Stimulated activated CD8-positive, alpha-beta memory T cell treated with anti-CD3 and anti-CD28 coated beads, Interleukin-4, amount 100 ng/mL, for 1 hour (primary cell): ENCODE measurements at places on chromosomes 11 and 22.

DNA sequence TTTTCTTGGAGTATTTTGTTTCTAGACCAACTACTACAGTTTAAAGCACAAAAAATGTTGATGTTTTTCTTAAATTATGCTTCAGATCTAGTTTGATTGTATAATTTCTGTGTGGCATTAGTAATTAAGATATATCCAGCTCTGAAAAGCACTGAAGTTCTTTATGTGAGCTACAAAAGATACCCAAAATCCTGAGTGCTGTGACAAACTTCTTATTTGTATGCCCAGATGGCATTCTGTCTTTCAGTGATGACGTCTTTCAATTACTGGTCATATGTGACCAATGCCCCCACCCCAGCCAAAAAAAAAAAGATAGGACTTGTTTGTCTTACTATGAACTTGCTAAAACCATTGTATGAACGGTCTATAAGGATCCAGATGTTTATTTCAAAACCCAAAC is 51.3 kb downstream of the BIRC2 start:
- DNase-seq, result no peak

DNA sequence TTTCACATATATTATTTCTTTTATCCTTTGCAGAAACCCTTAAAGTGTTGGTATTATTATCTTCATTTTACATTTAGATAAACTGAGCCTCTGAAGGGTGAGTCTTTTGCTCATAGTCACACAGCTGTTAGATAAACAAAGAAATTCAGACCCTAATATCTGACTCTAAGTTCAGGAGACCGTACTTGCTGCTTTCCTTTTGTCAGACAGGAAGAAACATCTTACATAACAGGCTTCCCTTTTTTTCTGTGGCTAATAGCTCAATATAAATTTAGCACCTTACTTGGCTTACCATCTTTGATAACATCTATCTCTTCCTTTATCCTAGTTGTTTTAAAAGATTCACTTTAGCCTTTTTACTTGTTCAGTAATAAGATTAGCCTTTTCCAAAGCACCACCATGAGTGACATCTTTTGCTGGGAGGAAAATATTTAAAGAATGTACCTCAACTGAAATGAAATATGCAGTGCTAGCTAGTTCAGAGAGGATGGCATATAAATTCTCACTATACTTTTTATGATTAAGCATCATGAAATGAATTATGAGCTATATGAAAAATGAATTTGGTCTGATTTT is 128.6 kb downstream of the WNT11 start:
- DNase-seq, result no peak

GRCh38 chr11:103789952-103790351 is 246.5 kb upstream of the DDI1 start:
- no peak for DNase-seq

- DNase-seq, result no peak
These were observed 293 bp downstream of the DUSP8 start for GRCh38 chr11:1571760-1572196.

DNA sequence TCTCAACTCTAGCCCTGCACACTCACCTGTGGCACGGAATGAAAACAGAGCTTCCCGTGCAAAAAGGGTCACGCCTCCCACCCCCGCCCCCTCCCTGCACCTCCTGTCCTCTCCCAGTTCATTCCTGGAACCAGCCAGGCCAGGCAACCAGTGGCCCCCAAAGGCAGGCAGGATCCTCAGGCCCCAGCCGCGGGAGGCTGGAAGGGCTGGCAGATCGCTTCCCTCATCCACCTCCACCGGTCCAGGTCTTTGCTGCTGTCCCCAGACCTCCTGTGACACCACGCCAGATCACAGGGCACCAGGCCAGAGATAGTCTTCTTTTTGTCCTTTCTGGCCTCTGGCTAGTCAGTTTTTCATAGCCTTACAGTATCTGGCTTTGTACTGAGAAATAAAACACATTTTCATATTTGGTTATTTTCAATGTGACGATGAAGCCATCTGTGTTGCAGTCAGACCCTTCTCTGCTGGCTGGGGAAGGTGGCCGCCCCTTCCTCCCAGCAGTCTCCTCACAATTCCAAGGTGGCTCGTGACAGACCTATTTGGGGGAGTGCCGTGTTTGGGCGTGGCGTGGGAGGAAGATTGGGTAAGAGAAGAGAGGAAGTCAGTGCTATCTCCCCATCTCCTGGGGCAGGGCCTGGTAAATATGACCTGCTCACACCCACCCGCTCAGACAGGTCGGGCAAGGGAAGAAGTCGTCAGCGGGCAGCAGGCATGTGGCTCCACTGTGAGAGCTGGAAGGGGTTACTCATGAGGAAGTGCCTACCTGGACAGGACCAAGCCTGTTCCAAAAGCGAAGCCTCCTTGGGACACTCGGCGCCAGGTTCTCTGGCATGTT is 9.1 kb downstream of the SSH3 start:
- no peak for DNase-seq
